Fibroblast of skin of right quadriceps (primary cell): ENCODE measurements at places on chromosomes 4 and X.

DNA sequence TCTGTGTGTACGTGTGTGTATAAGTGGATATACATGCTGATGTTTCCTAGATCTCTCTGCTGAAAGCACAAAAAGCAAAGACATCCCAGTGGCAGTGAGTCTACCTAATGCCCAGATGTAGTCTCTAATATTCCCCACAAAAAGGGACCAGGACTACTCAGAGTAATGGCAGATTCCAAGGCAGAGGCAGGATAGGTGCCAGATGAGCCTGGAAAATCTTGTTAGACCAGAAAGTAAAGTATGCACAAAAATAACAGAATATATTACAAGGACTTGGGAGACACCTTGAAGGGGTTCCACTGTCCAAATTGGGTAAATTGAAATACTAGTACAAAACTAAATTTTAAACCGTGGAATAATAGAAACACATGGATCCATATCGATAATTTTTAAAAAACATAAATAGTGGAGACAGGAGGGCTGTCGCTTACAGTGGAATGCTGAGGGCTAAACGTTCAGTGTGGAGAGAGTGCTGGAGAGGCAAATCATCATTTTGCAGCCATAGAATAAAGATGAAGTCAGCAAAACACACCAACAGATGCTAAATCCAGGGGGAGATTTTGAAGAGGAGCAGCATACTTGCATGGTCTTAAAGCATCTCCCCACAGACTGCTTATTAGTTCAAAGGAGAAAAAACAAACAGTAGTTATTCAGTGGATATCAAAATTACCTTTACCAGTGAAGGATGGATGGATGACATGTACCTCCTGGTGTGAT lies 123.4 kb upstream of the TSPAN5 start:
- DNase-seq: no peak

DNA sequence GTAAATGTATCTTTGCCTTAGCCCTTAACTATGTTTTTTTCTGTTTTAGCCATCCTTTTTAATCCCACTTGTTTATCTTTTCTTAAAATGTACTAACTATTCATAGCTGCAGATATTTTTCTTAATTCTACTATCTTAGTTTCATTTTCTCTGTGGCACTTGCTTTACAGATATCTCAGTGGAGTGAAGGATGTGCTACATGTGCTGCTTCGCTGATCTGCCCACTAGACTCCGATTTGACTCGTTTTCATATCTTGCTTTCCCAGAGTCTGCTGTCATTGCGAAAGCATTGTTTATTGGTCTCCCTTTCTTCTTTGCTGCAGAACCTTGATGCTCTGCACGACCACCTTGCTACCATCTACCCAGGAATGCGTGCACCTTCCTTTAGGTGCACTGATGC lies 30.6 kb downstream of the GUCY1B1 start:
- no peak for DNase-seq

DNA sequence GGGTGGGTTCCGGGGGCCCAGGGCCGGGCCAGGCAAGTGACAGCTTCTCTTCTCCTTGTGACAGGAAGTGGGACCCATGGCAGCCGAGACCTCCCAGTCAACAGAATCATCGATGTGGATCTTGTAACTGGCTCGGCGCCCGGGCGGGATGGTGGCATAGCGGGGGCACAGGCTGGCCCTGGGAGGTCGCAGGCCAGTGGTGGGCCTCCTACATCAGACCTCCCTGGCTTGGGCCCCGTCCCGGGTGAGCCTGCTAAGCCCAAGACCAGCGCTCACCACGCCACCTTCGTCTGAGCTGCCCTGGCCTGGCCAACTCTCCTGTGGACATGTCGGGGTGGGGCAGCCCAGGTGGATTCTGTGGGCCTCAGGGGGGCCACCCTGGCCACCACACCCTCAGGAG lies 2.4 kb upstream of the HGFAC start:
- DNase-seq: no peak

GRCh38 chr4:127846061-127846460 lies 34.6 kb upstream of the PLK4 start:
- no peak for DNase-seq

GRCh38 chr4:73704314-73705055 lies 35.9 kb upstream of the CXCL8 start:
- DNase-seq: peak; percentile 99

GRCh38 chr4:125169192-125169591 lies 145.6 kb upstream of the FAT4 start:
- DNase-seq: no peak

DNA sequence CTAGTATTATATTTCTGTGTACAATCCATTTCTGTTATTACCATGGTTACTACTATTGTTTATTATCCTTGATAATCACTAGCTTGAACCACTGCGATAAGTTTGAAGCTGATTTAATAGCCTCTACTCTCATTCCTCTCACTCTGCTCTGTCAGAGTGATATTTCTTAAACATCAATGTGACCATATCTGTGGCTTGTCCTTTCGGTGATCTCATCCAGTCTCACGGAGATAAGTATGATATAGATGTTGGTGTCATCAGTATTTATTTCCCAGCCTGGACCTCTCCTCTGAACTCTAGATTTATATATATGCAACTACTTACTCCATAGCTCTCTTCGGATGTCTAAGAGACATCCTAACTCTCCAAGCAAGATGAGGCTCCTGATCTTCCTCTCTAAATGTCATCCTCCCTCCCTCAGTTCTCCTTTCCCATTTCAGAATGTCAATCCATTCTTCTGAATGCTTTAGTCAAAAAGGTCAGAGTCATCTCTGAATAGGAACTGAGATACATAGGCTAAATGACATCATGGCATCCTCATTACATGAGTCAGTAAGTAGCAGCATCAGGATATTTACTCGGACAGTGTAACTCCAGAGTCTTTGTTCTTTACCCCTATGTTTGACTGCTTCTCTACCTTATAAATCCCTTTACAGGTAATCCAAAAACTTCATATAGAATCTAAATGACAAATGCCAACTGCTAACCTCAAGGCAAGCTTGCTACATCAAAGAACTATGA lies 129.5 kb downstream of the PACRGL start:
- DNase-seq: peak; percentile 37

DNA sequence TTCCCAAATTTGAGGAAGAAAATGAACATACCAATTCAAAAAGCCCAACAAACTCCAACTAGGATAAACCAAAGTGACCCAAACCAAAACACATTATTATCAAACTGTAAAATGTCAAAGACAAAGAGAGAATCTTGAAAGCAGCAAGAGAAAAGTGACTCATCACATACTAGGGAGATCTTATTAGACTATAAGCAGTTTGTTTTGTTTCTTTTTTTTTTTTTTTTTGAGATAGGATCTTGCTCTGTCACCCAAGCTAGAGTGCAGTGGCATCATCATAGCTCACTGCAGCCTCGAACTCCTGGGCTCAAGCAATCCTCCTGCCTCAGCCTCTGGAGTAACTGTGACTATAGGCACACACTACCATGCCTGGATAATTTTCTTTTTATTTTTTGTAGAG lies 12.6 kb downstream of the C4orf36 start:
- no peak for DNase-seq

DNA sequence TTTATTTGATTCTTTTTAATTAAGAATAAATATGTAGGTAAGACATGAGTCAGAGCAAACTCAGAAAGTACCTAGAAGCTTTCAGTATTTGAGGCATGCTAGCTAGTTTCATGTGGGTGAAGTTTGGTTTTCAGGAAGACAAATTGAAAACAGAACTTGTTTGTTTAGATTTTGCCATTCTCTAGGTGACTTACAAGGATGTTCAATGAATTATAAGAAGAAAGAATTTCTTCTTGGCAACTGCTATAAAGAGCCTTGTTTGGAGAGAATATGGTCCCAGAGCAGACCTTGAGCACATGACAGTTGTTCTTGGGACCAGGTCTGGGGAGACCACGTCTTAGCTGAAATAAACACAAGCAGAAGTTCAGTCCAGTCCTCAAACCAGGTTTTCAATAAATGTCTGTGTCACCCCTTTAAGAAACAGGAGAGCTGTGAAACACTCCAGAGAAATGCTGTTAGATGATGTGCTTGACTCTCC lies 38.0 kb upstream of the IL21 start:
- DNase-seq: no peak

DNA sequence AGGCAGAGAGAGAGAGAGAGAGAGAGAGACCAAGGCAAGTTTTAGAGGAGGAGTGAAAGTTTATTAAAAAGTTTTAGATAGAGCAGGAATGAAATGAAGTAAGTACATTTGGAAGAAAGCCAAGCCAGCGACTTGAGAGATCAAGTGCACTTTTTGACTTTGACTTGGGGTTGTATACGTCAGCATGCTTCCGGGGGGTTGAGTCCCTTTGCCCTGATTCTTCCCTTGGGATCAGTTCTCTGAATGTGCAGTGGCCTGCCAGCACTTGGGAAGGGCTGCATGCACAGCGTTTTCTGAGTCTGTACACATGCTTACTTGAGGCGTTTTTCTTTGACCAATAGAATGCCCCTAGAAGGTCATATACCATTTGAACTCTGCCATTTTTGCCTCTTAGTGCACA lies 400.5 kb downstream of the PDGFC start:
- no peak for DNase-seq

- peak; percentile 49 for DNase-seq
Observed at GRCh38 chr4:110508827-110509710, 33.1 kb downstream of the ENPEP start.

- DNase-seq: no peak
Observed at GRCh38 chr4:73964862-73965611, 16.8 kb downstream of the PF4 start.

- DNase-seq: peak; percentile 84
Observed at GRCh38 chrX:63656871-63657580, 128.0 kb downstream of the ARHGEF9 start.

DNA sequence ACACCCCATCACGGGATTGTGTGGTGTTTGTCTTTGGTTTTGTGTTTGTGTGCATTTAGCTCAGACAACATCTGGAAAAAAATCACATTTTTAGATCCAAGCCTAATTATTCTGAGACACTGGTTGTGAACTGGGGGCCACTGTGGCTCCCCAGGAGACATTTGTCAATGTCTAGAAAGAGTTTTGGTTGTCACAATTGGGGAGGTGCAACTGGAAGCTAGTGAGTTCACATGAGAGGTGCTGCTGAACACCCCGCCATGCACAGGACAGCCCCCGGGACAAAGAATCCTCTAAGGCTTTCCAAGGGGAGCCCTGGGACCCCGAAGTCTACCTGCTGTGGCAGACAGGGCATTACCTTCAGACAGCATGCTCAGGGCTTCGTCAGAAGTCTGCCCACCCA lies 26.5 kb downstream of the GPR143 start:
- DNase-seq: no peak

DNA sequence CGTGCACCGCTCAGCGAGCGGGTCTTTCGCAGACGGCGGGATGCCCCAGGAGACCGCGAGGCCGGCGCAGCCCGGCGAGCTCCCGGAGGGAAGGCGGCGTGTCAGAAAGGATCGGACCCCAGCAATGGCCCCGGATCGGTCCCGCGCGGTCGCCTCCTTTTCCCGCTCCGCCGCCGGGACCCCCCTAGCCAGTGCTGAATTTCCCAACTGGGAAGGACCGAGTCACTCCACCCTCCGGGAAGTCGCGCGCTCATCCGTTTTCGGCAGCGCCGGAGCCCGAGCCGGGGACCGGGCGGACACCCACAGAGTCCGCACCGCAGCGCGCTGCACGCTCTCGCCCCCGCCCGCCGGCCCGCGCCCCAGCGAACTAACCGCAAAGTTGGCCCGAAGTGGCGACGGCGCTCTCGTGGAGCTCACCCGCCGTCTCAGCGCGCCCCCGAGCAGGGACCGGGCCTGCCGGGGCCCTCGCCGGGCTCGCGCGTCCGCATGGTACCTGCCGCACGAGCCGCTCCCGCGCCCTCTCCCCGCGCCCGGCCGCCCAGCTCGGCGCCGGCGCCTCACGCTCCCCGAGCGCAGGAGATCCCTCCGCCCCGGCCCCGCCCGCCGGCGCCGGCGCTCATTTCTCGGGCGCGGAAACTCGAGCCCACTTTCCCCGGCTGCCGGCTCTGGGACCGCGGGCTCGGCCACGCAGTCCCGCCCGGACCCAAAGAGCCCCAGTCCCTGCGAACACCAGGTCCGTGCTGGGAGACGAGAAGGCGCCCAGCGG lies at the start of gene FAT1:
TSS of gene FAT1 (minus strand) at position 565 of the 766 bp plus-strand sequence. CDS start 14,029 bp downstream, outside the sequence.
- DNase-seq: peak; percentile 88

DNA sequence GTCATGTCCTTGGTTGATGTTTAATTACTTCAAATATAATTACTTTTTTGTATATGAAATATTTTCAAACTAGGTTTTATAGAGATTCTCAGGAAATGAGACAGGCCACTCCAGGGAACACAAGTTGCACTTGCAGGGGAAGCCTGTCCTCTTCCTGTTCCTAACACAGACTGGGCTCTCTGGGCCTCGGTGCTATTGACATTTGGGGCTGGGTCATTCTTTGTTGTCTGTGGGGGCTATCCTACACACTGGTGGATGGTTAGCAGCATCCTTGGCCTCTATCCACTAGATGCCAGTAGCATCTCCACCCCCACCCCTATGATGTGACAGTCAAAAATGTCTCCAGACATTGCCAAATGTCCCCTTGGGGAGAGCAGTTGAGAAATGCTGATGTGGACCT lies 49.3 kb upstream of the MAP3K15 start:
- DNase-seq: no peak

DNA sequence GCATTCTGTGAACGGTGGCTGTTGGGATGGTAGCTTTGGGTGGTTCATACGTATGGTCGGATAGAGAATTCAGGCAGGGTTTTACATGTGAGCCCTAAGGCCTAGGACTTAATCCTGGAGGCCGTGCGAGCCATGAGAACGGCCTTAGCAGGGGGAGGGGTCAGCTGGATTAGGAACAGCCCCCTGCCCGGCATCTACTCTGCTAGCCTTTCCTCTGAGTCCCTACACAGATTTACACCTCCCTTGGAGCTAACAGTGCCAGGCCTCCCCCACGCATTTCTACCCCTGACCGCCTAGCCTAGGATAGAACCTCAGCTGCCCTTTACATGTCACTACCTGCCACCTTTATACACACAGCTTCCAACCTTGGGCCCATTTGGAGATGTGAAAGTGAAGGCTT lies 7.1 kb downstream of the PRAF2 start:
- no peak for DNase-seq

GRCh38 chr4:5609306-5610007 lies 98.9 kb downstream of the EVC2 start:
- no peak for DNase-seq

- no peak for DNase-seq
Observed at GRCh38 chrX:8049827-8050226, 121.2 kb downstream of the VCX2 start.

DNA sequence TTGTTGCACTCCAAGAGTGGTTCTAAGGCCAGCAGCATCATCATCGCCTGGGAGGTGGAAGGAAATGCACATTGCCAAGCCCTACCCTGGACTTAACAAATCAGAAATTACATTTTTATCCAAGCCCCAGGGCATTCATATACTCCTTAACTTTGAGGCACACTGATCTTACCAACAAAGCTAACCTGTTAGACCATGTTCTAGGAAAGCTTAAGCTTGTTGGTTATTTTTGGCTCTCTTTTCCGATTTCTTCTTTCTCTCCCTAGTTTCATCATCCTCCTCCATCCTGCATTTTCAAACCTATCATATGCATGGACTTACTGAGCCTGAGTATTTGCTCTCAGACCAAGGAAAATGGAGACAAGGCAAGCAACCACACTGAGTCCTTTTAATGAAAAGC lies 133.4 kb downstream of the OPHN1 start:
- DNase-seq: peak; percentile 3

DNA sequence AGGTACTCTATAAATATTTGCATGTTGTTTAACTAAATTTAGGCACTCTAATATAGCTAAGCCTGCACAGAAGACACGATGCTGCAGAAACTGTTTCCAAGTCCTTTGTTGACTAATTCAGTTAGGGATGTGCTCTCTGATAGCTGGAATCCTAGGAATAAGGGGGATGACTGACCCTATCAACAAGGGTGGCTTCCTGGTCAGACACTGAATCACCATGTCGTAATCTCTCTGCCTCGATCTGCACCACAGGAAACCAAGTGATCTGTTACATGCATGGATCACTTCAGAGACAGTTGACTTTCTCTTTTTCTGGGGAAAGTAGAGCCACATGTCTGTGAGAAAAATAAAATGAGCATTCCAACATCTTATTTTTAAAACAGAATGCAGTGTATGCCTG lies 169.1 kb downstream of the GUCY2F start:
- peak; percentile 5 for DNase-seq
